ENCODE measurements at places on chromosomes 3 and 15.

- H3K27me3 ChIP-seq = no peaks in the 10 kb centered on the region
- H3K36me3 ChIP-seq = no peaks in the 10 kb centered on the region
- no peak overlapping the region for H3K27ac ChIP-seq
- no peak for DNase-seq
Observed at GRCh38 chr3:146091397-146091796, 69.6 kb downstream of the PLOD2 start.

DNA sequence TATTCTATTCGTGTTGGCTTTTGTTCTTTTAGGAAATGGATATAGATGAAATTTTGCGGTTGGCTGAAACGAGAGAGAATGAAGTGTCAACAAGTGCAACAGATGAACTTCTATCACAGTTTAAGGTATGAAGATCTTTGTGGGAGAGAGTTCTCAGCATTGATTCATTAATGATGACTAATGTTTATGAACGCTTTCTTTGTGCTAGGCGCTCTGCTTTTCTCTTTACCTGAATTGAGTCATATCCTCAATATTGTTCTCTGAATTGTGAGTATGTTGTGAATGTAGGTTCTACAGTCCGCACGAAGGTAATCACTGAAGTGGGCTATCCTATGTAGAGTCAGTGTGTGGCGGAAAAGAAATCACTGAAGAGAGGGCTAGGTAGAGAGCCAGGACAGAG, 81.2 kb downstream of the CHD2 start:
- no peak for DNase-seq
- H3K27ac ChIP-seq = no peak overlapping the region
- no peaks in the 10 kb centered on the region for H3K27me3 ChIP-seq
- no peaks in the 10 kb centered on the region for H3K4me1 ChIP-seq
- no peak overlapping the region for H3K4me3 ChIP-seq
- peaks cover 13% of the 10 kb centered on the region for H3K36me3 ChIP-seq

- no peak overlapping the region for H3K27ac ChIP-seq
- no peaks in the 10 kb centered on the region for H3K27me3 ChIP-seq
- H3K4me3 ChIP-seq = no peak overlapping the region
- DNase-seq = no peak
- no peaks in the 10 kb centered on the region for H3K36me3 ChIP-seq
Observed at GRCh38 chr3:169118666-169119370, 544.7 kb downstream of the MECOM start.

DNA sequence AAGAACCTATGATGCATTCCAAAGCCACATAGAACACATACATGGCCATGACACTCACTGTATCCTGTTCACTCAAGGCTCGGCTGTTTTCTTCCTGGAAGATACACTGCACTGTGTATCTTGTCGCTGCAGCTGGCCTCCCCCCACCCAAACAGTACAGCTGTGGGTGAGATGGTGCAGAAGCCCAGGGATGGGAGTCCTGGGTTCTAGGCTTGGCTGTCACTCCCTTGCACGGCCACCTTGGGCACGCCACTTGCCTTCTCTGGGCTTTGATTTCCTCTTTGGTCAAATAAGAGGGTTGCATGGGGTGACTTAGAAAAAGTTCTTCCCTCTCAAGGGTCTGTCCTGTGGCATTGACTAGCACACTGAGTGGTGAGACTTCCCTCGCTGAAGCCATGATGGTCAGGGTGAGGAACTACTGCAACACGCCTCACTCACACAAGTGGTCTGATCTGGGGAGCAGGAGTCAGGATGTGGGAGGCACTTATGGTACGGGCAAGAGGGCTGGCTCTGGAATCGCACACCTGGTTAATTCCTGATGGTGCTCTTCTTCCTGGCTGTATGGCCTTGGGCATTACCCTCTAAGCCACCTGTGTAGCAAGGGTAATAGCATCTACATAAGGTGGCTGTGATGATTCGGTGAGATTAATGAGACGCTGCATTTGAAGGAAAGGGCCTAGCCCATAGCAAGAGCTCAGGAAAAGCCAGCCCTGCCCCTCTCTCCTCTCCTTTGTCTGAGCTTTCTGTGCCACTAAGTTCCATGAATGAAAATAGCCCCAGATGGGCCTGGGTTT, 44.0 kb downstream of the ANP32A start:
- H3K27me3 ChIP-seq = no peaks in the 10 kb centered on the region
- H3K4me1 ChIP-seq = no peaks in the 10 kb centered on the region
- no peak overlapping the region for H3K27ac ChIP-seq
- no peak for DNase-seq

DNA sequence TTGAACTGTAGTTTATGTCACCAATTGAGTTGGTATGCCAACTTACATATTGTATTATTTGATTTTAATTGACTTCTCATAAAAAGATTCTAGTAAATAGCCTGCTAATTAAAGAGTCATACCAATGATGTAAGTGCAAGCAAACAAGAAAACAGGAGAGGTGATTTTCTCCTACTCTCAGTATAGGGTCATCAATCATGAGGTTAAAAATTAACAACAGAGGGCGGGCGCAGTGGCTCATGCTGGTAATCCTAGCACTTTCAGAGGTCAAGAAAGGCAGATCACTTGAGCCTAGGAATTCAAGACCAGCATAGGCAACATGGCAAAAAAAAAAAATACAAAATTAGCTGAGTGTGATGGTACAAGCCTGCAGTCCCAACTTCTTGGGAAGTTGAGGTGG, 108.7 kb downstream of the MYO9A start:
- peaks cover 5% of the 10 kb centered on the region for H3K4me1 ChIP-seq
- H3K27ac ChIP-seq = no peak overlapping the region
- no peaks in the 10 kb centered on the region for H3K27me3 ChIP-seq

GRCh38 chr15:34953851-34954250, 15.7 kb downstream of the AQR start:
- DNase-seq = no peak
- no peak overlapping the region for H3K4me3 ChIP-seq
- no peaks in the 10 kb centered on the region for H3K27me3 ChIP-seq

GRCh38 chr15:52680761-52681160, 1.6 kb upstream of the ATOSA start:
- H3K4me3 ChIP-seq = no peak overlapping the region
- H3K4me1 ChIP-seq = peaks cover 16% of the 10 kb centered on the region
- no peaks in the 10 kb centered on the region for H3K27me3 ChIP-seq

DNA sequence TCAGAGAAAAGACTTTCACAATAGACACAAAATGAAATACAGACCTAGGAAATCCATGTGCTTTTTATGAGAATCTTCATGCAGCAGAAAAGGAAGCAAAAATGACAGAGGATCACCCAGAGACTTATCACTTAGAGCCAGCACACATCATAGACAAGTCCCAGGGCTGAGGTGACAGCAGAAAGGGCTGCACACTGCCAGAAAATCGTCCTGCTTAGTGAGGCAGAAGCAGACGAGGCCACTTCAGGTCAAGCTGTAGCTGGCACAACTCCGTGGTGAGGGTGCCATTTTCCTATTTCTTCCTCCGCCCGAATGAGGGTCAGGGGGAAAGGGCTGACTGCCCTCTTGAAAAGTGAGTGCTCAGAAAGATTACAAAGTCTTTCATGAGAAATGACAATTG, 95.9 kb upstream of the TNIK start:
- no peak overlapping the region for H3K4me3 ChIP-seq
- no peaks in the 10 kb centered on the region for H3K36me3 ChIP-seq
- no peaks in the 10 kb centered on the region for H3K4me1 ChIP-seq
- no peak for DNase-seq
- no peak overlapping the region for H3K27ac ChIP-seq
- H3K27me3 ChIP-seq = no peaks in the 10 kb centered on the region

- no peaks in the 10 kb centered on the region for H3K36me3 ChIP-seq
- no peak overlapping the region for H3K4me3 ChIP-seq
- H3K27ac ChIP-seq = no peak overlapping the region
- H3K4me1 ChIP-seq = no peaks in the 10 kb centered on the region
- H3K27me3 ChIP-seq = no peaks in the 10 kb centered on the region
- DNase-seq = peak; percentile 17
Observed at GRCh38 chr3:151553888-151554287, 93.0 kb upstream of the IGSF10 start.

GRCh38 chr3:120304616-120305015, 19.6 kb upstream of the GPR156 start:
- H3K4me1 ChIP-seq = no peaks in the 10 kb centered on the region
- H3K4me3 ChIP-seq = no peak overlapping the region
- no peak for DNase-seq
- H3K27ac ChIP-seq = no peak overlapping the region
- H3K36me3 ChIP-seq = no peaks in the 10 kb centered on the region

GRCh38 chr15:67341539-67341938, 87.0 kb downstream of the IQCH start:
- H3K4me1 ChIP-seq = peaks cover 12% of the 10 kb centered on the region
- DNase-seq = no peak
- H3K4me3 ChIP-seq = no peak overlapping the region
- H3K27ac ChIP-seq = no peak overlapping the region

GRCh38 chr3:29771602-29772001, 490.7 kb downstream of the RBMS3 start:
- H3K4me1 ChIP-seq = no peaks in the 10 kb centered on the region
- H3K27me3 ChIP-seq = no peaks in the 10 kb centered on the region
- no peaks in the 10 kb centered on the region for H3K36me3 ChIP-seq

DNA sequence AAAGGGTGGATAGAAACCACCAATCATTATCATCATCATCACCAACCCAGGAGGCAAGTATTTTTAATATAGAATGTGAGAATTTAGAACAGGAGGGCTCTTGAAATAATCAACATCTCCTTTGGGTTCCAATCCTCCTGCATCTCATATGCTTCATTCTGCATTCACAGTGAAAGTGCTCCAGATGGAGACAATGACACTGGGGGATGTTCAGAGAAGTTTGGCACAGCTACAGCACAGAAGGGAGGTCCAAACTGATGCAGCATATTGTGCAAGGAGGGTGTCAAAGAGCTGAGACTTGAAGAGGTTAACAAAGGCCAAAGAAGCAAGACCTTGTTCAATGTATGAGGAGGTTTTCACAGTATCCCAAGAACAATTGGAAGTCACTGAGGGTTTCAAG, 767.1 kb downstream of the NTRK3 start:
- H3K4me3 ChIP-seq = no peak overlapping the region
- no peaks in the 10 kb centered on the region for H3K27me3 ChIP-seq
- DNase-seq = no peak
- no peaks in the 10 kb centered on the region for H3K4me1 ChIP-seq

DNA sequence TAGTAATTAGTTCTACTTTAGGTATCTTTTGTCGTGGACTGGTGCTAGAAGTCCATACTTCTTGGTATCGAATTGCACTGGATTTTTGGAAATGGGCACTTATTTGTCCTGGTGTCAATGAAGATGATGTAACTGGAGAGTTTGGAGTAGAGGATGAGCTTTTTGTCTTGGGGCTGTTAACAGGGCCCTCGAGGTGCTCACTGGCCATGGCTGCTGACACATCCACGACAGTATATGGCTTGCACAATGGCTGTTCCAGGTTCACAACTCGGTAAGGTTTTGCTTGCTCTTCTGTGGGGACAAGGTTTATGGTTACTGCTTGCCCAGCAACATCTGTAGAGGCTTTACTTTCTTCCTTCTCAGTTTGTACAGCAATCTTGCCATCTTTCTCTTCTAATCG, 109.4 kb upstream of the TSPAN3 start:
- no peaks in the 10 kb centered on the region for H3K36me3 ChIP-seq
- DNase-seq = no peak
- H3K4me1 ChIP-seq = peaks cover 19% of the 10 kb centered on the region
- H3K27ac ChIP-seq = no peak overlapping the region
- no peaks in the 10 kb centered on the region for H3K27me3 ChIP-seq

GRCh38 chr15:93055211-93055610, 33.8 kb downstream of the RGMA start:
- no peak overlapping the region for H3K27ac ChIP-seq
- H3K27me3 ChIP-seq = no peaks in the 10 kb centered on the region
- DNase-seq = no peak
- no peak overlapping the region for H3K4me3 ChIP-seq

GRCh38 chr3:50550079-50550736, 17.3 kb downstream of the C3orf18 start:
- peak; percentile 63 for DNase-seq
- no peaks in the 10 kb centered on the region for H3K27me3 ChIP-seq
- H3K27ac ChIP-seq = no peak overlapping the region
- H3K4me1 ChIP-seq = no peaks in the 10 kb centered on the region
- H3K36me3 ChIP-seq = no peaks in the 10 kb centered on the region

DNA sequence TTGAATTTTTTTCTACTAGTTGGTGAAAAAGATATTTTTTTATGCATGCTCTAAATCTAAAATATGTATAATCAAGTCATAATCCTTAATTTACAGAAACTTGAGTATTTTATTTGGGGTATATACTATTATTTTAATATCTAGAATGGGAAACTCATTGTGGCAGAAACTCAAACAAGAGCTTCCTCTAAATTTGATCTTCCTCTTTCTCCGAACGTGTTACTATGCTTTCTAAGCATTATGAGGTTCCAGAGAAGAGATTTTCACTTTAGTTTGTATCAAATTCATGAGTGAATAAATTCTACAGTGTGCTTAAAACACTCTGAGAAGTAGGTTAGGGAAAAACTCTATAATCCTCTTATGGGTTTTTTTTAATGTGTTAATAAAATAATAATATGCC, 173.1 kb downstream of the POTEB3 start:
- no peak for DNase-seq
- H3K4me1 ChIP-seq = no peaks in the 10 kb centered on the region
- no peaks in the 10 kb centered on the region for H3K27me3 ChIP-seq
- no peaks in the 10 kb centered on the region for H3K36me3 ChIP-seq

- peaks cover 60% of the 10 kb centered on the region for H3K4me1 ChIP-seq
- no peak overlapping the region for H3K4me3 ChIP-seq
- DNase-seq = no peak
- H3K36me3 ChIP-seq = no peaks in the 10 kb centered on the region
- H3K27me3 ChIP-seq = no peaks in the 10 kb centered on the region
Observed at GRCh38 chr3:184756151-184757021, 44.5 kb upstream of the MAGEF1 start.

DNA sequence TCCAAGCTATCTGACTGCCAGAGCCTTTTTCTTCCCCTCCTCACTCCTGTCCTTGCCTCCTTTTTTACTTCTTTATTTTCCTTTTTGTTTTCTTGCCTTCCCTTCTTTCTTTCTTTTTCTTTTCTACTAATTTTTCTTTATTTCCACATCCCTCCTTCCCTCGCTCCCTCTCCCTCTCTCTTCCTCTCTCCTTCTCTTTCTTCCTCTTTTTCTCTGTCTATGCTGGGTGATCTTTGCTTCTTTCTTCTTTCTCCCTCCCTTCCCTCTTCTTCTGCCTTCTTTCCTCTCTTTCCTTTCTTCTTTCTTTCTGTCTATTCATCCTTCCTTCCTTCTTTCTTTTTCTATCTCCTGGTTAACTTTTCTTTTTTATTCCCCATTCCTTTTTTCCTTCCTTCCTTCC, 564.8 kb downstream of the NSUN3 start:
- no peaks in the 10 kb centered on the region for H3K36me3 ChIP-seq
- no peak overlapping the region for H3K4me3 ChIP-seq
- no peaks in the 10 kb centered on the region for H3K4me1 ChIP-seq
- no peak for DNase-seq
- no peak overlapping the region for H3K27ac ChIP-seq

All from body of pancreas (tissue), 4 donors.